ENCODE measurements at places on chromosomes 4 and X. TPM values are rescaled to one million over a fixed set of nuclear protein-coding genes. Genes with fewer than 3 reads are reported as not detected.

The INTU gene
- 7.5 TPM for total RNA-seq

The LNX1 gene
- 7.9 TPM for total RNA-seq

The HERC6 gene
- total RNA-seq, result 5.2 TPM

The PAGE2 gene
- not detected for total RNA-seq

GRCh38 chrX:120367402-120368109, 5.7 kb downstream of the ATP1B4 start:
- no peak overlapping the region for H3K27ac ChIP-seq
- no peak overlapping the region for H3K4me3 ChIP-seq
- no peaks in the 10 kb centered on the region for H3K27me3 ChIP-seq
- H3K4me1 ChIP-seq, result peaks cover 3% of the 10 kb centered on the region
- no peak for DNase-seq

DNA sequence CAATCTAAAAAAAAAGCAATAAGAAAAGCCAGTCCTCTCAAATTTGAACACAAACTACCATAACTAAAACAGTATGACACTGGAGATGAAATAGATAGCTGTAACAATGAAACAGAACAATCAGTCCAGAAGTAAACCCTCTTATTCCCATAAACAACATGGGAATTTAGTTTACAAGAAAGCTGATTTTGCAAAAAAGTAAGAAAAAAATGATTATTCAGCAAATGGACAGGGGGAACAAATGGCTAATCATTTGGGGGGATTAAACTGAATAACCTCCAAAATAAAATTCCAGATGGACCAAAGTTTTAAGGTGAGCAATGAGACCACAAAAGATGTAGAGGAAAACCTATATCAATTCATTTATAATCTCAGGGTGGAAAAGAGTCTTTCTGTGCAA, 16.1 kb upstream of the SASH3 start:
- no peaks in the 10 kb centered on the region for H3K36me3 ChIP-seq
- no peak for DNase-seq
- H3K4me3 ChIP-seq, result no peak overlapping the region
- H3K27ac ChIP-seq, result no peak overlapping the region
- no peaks in the 10 kb centered on the region for H3K27me3 ChIP-seq
- no peaks in the 10 kb centered on the region for H3K4me1 ChIP-seq

DNA sequence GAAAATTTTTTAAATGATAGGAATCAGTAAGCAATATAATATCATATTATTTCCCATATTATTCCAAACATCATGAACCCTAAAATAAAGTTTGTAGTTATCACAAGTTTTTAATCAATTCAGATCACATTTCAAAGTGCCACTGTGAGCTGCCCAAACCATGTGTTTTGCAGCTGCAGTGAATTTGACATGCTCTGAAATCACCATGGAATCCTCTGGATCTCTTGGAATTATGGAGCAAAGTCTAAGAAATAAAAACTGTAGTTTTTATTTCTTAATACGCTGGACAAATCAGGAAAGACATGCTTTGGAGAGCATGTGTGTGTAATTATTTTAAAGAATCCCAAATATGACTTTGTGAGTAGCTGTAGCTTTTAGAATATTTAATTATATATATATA, 262.7 kb downstream of the ANKRD50 start:
- no peaks in the 10 kb centered on the region for H3K36me3 ChIP-seq
- H3K27ac ChIP-seq, result no peak overlapping the region
- no peak overlapping the region for H3K4me3 ChIP-seq
- DNase-seq, result no peak
- H3K27me3 ChIP-seq, result no peaks in the 10 kb centered on the region
- H3K4me1 ChIP-seq, result no peaks in the 10 kb centered on the region

DNA sequence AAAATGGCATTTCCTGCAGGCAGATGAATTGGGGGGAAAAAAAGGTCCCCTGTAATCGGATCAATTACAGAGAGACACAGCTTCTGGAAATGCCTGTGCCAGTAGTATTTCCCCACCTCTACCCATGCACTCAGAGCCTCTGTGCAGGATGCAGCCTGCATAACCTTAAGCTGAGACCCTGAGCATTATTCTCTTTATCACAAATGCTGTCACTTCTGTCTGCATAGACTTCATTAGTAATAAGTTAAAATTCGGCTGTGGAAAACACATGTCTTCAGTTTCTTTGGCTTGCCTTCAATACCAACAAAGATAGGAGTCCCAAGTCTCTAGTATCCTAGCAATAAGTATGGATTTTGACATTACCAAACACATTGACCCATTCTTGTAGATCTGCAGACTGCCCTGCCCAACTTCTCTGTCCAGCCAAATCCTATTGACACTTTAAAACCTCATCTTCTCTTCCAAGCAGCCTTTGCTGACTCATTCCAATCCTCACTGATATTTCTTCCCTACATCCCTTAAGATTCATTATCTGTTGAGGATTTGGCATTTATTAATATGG, 70.8 kb downstream of the LUZP4 start:
- peaks cover 10% of the 10 kb centered on the region for H3K4me1 ChIP-seq
- no peak for DNase-seq
- H3K4me3 ChIP-seq, result no peak overlapping the region
- no peaks in the 10 kb centered on the region for H3K36me3 ChIP-seq

- H3K4me1 ChIP-seq, result no peaks in the 10 kb centered on the region
- H3K4me3 ChIP-seq, result no peak overlapping the region
- DNase-seq, result no peak
- H3K36me3 ChIP-seq, result peaks cover 71% of the 10 kb centered on the region
- no peaks in the 10 kb centered on the region for H3K27me3 ChIP-seq
Measured at GRCh38 chrX:53379747-53380146, 42.7 kb downstream of the SMC1A start.

DNA sequence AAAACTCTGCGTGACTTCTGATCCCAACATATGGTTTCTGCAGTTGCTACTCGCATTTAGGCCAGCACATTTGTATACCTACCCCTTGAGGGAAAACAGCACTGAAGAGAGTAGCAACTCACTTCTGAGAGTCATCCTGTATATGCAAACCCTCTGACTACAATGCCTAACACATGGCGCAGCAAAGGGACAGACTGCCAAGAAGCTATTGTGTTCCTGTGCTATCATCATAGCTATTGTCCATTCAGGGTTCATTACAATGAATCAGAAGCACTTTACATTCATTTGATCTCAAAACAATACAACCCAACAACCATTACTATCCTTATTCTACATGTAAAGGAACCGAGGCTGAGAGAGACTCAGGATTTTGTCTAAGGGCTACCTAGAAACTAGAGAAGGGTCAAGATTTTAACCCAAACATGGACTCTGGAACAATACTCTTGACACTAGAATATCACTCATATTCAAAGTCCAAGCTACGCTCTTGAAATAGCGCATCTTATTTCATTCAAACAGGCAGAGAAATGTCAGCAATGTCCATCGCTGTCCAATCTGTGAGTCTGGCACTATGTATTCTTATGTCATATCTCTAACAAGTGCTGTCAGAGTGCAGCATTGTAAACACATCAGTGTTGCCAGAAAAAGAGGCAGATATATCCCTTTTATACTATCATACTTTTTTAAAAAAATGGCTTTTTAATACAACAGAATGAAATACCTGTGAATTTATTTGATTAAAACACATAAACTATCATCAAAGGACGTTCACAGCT, 173.6 kb downstream of the CORIN start:
- no peak overlapping the region for H3K27ac ChIP-seq
- H3K36me3 ChIP-seq, result no peaks in the 10 kb centered on the region

- no peaks in the 10 kb centered on the region for H3K27me3 ChIP-seq
- peaks cover 13% of the 10 kb centered on the region for H3K4me1 ChIP-seq
- H3K36me3 ChIP-seq, result no peaks in the 10 kb centered on the region
- no peak overlapping the region for H3K4me3 ChIP-seq
- no peak overlapping the region for H3K27ac ChIP-seq
Measured at GRCh38 chr4:25427871-25428270, 50.8 kb downstream of the ANAPC4 start.

DNA sequence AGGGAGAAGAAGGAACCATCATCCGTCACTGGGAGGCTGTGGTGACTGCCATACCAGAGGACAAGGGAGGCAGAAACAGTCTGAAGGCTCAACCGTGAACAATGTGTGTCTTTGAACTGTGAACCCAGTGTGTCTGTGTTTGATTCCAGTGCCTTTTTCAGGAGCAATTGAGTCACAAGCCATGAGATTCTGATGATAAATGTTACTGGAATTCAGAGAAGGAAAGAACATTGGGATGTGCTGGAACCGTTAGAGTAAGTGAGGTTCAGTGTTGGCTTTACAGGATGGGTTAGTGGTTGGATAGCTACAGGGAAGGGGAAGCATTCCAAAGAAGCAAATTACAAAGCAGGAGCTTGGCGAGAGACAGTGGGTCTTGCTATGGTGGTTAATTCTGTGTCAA, 464.4 kb downstream of the TRIML1 start:
- no peak overlapping the region for H3K4me3 ChIP-seq
- no peak for DNase-seq
- H3K36me3 ChIP-seq, result no peaks in the 10 kb centered on the region

DNA sequence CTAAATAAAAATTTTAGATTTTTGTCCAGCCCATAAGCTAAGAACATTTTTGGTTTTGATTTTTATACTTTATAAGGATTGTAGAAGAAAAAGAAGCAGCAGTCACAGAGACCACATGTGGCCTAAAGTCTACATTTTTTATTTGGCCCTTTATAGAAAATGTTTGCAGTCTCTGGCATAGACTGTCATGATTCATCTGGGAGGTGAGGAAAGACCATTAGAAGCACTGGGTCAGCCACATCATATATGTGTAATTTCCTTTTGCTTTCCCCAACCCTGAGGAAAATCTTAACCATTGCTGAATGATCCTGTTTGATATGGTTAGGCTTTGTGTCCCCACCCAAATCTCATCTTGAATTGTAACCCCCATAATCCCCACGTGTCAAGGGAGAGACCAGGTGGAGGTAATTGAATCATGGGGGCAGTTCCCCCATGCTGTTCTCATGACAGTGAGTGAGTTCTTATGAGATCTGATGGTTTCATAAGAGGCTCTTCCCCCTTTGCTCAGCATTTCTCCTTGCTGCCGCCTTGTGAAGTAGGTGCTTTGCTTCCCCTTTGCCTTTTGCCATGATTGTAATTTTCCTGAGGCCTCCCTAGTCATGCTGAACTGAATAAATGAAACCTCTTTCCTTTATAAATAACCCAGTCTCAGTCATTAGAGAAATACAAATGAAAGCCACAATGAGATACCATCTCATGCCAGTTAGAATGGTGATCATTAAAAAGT, 12.1 kb upstream of the COPS4 start:
- H3K4me1 ChIP-seq, result no peaks in the 10 kb centered on the region
- no peak overlapping the region for H3K4me3 ChIP-seq
- no peak overlapping the region for H3K27ac ChIP-seq
- H3K27me3 ChIP-seq, result no peaks in the 10 kb centered on the region
- DNase-seq, result no peak
- no peaks in the 10 kb centered on the region for H3K36me3 ChIP-seq

DNA sequence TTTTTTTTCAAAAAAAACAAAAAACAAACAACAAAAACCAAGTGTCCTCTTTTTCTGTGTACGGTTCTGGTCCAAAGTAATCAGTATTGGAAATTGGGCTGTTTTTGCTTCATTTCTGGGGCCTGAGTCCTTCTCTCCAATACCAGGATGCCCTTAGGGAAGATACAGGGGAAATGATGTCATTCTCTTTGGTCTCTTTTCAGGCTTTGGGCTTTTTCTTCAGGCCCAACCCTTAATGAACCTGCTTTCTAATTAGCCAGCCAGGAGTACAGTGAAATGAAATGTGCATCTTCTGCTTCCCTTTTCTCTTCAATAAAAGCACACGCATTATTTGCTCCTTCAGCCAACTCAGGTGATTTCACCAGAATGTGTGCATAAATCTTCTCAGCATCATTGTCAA, 52.6 kb upstream of the RBPJ start:
- no peak overlapping the region for H3K27ac ChIP-seq
- H3K27me3 ChIP-seq, result no peaks in the 10 kb centered on the region
- peaks cover 35% of the 10 kb centered on the region for H3K4me1 ChIP-seq
- H3K4me3 ChIP-seq, result no peak overlapping the region

Measured in esophagus muscularis mucosa (tissue), 4 donors.